ENCODE measurements at places on chromosomes 3 and 15. TPM values are rescaled to one million over a fixed set of nuclear protein-coding genes. Genes with fewer than 3 reads are reported as not detected.

DNA sequence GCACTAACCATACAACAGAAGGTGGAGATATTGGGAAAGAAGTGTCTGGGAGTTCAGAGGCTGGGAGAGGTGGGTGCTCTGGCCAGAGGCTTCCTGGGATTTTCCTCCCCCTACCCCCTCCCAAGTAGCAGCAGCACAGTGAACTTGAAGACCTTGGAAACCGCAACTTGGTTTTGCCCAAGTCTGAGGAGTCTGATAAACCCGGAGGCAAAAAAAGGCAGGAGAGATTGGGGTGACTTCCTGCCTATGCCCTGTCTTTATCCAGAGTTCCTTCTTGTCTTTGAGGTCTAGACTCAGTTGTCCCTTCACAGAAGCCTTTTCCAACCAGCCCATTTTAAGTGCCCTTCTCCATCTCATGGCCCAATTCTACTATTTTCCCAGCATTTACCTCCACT is 25.4 kb upstream of the THRB start:
- DNase-seq, result no peak

DNA sequence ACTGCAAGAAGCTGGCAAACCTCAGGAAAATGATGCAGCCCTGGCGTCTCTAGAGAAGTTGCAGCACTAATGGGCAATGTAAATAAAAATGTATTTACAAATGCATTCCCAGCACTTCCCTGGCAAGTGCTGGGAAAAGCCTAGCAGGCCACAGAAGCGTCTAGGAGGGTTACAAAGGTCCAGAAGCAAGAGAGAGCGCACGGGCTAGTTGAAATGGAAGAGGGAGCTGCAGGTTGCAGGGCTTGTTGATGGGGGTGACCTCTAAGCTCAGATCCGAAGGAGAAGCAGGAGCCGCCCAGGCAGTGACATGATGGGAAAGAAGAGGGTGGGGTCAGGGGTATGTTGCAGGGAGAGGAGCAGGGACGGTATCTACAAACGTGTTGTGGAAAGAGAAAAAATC is 2.7 kb upstream of the KNL1 start:
- no peak for DNase-seq

The RTP3 gene
- not detected for total RNA-seq

The IL20RB gene
- total RNA-seq, result 2.2 TPM

DNA sequence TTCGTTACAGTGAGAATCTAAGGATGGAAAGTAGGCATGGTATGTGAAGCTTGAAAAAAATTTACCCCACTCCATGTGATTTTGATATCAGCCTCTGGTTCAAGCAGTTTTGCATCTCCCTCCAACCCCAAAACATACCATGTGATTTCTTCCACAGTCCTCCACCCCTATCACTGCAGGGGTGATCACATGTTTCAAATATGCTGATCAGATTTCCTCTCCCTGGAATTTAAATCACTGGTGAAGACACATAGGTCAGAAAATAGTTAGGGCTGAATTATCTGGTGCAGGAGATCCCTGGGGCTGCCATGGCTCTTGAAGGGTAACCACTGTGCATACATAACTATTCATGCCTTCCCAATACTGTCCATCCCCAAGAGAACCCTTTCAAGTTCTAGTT is 119.7 kb upstream of the THRB start:
- DNase-seq, result no peak

The IDH3A gene
- total RNA-seq, result 47.5 TPM

The CHRFAM7A gene
- total RNA-seq, result not detected

- no peak for DNase-seq
These were observed 123.8 kb downstream of the B3GALNT1 start for GRCh38 chr3:160981217-160981938.

The SPINT1 gene
- 1.0 TPM for total RNA-seq

DNA sequence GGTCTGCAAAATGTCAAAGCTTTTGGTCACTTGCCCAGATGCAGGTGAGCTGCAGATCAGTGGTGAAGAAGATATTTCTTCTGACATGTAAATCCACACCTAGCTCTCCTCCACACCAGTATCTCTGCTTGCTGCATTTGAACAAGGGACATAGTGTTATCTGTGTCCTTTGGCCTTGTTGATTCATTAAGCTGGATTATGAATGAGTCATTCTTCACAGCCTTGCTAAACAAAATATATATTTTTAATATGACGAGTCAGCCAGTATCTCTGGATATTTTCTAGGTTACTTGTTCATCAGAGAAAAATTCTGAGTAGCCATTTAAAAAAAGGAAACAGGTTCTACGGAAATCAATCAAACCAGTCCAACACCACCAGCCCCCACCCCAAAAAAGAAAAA is 190.6 kb upstream of the ADAMTS9 start:
- no peak for DNase-seq

DNA sequence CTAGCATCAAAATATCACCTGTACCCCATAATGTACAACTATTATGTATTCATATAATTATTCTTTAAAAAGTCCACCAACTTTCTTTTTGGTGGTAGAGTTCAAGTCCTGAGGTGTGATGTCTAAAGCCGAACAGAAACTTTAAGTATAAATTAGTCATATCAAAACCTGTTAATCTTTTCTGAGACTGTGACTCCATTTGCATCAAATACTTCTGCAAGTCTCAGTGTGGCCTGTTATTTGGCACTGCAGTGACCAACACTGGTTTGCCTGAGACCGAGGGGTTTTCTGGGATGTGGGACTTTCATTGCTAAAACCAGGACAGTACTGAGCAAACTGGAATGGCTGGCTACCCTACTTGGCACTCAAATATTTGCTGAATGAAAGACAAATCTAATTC is 7.3 kb downstream of the NGLY1 start:
- DNase-seq, result no peak

The RAB43 gene
- total RNA-seq, result 47.5 TPM

The CTXND1 gene
- not detected for total RNA-seq

DNA sequence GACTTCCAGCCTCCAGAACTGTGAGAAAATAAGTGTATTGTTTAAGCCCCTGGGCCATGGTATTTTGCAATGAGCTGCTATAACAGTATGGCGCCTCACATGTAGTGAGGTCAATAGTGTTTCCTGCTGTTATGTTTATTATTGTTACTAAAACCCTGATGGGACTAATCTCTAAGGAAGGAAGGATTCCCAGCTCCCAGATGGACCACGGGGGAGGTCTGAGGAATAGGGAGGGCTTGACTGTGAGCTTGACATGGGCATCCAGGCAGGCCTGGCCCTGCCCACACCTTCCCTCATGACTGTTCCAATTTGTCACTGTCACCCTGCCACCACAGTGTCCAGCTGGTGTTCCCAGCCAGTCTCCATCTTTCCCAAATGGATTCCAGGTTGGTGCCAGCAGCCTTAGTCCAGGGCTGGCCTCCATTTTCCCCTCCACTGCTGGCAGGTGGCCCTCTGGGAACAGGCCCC is 14.5 kb upstream of the SLC41A3 start:
- no peak for DNase-seq

DNA sequence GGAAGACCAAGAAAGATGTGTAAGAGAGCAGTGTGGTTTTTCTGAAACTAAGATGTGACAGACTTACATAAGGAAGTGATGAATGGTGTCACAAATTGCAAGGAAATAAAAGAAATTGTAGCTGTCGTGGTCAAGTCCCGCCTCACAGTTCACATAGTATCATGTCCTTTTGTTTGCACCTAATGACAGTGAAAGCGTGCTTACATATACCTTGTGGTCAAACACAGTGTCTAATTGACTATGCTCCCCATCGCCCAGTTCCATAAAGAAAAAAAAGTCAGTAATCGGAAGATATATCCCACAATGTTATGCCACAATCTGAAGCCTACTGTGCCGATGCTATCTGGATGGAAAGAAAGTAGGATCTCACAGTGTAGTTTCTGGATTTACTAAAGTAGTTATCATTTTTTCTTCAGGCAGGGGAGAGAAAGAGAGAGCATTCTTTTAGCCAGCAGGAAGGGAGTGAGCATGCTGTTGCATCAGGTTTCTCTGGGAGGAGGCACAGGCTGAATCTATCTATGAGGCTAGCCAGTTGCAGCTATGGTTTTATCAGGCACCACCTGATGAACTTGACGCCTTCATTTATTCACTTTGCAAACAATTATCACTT is 9.8 kb upstream of the PLSCR1 start:
- no peak for DNase-seq

The ECE2 gene
- not detected for total RNA-seq

The FRMD5 gene
- not detected for total RNA-seq

The TMCO5A gene
- not detected for total RNA-seq

The LSM3 gene
- total RNA-seq, result 6.9 TPM

- no peak for DNase-seq
These were observed 84.2 kb upstream of the ZNF280D start for GRCh38 chr15:56817321-56818080.

The ADAMTS9 gene
- not detected for total RNA-seq

DNA sequence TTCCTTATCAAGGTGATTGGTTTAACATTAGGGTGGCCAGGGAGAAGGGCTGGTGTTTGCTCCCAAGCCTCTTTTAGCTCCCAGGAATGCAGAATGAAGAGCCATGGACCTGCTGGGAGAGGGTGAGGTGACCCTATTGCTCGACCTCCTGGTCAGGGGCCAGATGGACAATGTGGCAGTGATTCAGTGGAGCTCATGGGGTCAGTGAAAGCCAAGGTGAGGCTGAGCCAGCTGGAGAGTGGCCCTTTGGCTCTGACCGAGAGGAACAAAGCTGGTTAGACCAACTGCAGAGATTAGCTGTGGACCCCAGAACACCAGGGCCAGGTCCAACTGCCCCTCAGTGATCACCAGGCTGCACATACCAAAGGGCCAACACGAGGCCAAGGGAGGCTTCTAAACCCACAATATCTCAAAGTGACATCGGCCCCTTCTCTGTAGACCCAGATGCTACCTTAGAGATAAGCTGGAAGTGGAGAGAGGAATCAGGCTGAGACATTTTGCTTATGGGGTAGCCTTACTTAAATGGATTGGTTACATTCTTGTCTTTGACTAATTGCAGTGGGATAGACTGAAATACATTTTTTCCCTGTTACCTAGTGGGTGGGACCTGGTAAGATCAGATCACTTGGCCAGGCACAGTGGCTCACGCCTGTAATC is 15.8 kb upstream of the BTBD1 start:
- no peak for DNase-seq

The SQOR gene
- 14.0 TPM for total RNA-seq

DNA sequence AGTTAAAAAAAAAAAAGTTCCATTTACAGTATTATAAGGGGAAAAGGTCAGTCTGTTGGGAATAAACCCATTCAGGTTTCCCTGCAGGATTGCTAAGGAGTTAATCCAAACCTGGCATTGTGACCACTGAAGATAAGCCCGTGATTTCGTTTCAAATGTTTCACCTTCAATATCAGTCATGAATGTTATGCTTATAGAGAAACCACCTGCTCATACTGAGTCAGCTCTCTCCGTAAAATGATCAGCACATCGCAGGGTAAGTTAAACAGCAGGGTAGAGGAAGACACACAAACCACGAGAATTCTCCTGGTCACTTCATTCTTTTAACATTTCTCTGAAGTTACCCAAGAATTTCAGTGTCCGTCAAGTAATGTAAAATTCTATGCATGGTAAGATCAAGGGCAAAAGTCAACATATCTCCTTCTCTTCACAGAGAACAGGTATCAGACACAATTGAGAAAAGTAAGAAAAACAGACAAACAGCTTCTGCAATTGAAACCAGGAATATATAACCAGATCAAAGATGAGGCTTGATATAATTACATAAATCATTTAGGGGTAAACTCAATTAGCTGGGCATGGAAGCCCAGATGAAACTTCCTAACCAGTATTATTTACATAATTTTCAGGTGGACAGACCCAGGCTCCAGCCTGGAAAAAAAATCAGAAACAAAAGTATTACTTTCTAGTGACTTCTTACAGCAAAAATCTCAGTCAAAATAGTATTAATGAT is 67.6 kb upstream of the ARHGEF3 start:
- no peak for DNase-seq

GRCh38 chr3:175590745-175591144 is 731.6 kb downstream of the NAALADL2 start:
- no peak for DNase-seq

The GOLGA6L7 gene
- not detected for total RNA-seq

- DNase-seq, result no peak
These were observed 15.6 kb downstream of the ZIC1 start for GRCh38 chr3:147424581-147425387.

The POTEB gene
- total RNA-seq, result not detected

GRCh38 chr15:60255390-60255789 is 142.4 kb downstream of the ANXA2 start:
- no peak for DNase-seq

- DNase-seq, result no peak
These were observed 16.8 kb downstream of the HSPBAP1 start for GRCh38 chr3:122776675-122777468.

DNA sequence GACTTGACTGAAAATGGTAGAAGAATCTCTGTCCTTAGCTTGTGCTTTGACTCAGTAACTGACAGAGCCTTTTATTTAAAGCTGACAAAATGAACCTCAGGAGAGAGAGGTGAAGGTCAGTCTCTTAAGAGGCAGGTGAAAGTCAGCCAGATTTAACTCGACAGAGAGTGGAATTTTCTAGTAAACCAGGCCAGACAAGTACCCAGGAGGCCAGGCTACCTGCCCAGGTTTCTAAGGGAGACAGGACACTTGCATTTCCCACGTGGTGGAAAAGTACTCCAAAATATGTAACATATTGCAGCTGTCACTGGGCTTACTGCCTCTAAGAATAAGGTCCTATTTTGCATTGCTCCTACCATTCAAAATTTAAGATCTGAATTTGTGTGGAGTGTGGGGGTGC is 167.9 kb downstream of the FMN1 start:
- DNase-seq, result no peak

- DNase-seq, result peak; percentile 55
These were observed 93.9 kb upstream of the RASGRF1 start for GRCh38 chr15:79184465-79184892.

DNA sequence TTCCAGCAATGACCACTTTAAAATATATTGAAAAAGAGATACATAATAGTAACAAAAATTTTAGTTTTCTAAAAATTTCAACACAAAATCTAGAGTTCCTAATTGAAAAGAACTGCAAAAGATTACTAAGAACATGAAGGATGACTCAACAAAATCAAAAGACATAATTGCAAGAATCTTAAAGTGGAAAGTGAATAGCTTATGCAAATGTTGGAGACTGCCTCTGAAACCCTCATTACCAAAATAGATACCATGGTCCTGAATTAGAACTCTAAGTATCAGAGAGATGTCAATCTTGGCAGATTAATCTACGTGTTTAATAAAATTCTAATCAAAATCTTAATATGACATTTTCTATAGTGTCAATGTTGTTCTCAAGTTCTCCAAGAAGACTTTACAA is 60.7 kb upstream of the SGO1 start:
- DNase-seq, result no peak

The KIF15 gene
- 0.11 TPM for total RNA-seq

DNA sequence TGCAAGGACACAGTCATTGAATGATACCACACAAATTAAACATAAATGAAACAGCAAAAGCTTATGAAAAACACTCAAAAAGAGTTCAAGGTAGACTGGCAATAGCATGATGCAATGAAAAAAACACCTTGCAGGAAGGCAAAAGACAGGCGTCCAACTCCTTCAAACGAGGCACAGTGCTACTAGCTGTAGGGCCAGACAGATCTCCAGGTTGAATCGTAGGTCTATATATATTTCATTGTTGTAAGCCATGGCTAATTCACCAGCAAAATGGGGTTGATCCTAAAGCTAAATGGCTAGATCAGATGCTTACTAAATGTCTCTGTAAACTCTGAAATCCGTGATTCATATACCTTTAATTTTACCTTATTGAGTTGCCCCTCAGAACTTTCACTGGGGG is 94.2 kb downstream of the THRB start:
- DNase-seq, result no peak
